ENCODE measurements at places on chromosomes 2 and 18. TPM values are rescaled to one million over a fixed set of nuclear protein-coding genes. Genes with fewer than 3 reads are reported as not detected.

AGXT gene
- total RNA-seq = not detected

IL1R2 gene
- total RNA-seq = 1.1 TPM

SIX3 gene
- total RNA-seq = 4.1 TPM

TPO gene
- 0.15 TPM for total RNA-seq

UGT1A3 gene
- total RNA-seq = 0.09 TPM

DSC3 gene
- 1.1 TPM for total RNA-seq

CDKL4 gene
- not detected for total RNA-seq

FOXI3 gene
- total RNA-seq = 0.06 TPM

All from A549 treated with AZD2906 at 1 μM for 4 hours (cell line).